GM04503 (cell line): ENCODE measurements at places on chromosomes 13 and 19.

DNA sequence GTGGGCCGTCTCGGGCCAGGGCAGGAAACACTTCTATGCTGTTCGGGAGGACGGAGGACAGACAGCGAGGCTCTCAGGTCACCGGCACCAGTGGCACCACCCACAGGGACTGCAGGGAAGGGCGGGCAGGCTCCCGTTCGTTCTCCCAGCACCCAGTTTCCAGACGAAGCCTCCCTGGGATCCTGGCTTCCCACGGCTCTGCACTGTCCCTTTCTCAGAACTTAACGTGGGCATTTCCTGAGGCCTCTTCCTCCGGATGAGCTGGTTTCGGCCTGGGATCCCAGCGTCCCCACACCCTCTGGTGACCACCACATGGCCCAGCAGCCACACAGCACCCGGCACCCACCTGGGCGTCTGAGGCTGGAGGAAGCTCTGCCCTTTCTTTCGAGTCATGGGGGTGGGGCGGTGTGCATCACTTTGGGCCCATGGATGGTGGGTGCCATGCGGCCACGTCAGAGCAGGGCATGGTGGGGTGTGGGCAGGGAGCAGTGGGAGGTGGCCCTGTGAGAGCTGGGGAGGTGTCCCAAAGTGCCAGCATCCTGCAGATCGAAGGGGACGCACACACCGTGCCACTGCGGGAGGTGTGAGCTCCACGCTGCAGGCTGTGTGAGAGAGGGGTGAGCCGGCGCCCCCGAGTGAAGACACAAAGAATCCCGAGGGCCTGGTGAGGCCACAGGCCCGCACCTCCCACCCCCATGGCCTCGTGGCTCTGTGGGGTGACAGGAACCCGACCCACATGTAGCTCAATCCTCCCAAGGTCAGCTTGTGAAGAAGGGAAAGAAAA lies 38.7 kb upstream of the GRTP1 start:
- DNase-seq = no peak

DNA sequence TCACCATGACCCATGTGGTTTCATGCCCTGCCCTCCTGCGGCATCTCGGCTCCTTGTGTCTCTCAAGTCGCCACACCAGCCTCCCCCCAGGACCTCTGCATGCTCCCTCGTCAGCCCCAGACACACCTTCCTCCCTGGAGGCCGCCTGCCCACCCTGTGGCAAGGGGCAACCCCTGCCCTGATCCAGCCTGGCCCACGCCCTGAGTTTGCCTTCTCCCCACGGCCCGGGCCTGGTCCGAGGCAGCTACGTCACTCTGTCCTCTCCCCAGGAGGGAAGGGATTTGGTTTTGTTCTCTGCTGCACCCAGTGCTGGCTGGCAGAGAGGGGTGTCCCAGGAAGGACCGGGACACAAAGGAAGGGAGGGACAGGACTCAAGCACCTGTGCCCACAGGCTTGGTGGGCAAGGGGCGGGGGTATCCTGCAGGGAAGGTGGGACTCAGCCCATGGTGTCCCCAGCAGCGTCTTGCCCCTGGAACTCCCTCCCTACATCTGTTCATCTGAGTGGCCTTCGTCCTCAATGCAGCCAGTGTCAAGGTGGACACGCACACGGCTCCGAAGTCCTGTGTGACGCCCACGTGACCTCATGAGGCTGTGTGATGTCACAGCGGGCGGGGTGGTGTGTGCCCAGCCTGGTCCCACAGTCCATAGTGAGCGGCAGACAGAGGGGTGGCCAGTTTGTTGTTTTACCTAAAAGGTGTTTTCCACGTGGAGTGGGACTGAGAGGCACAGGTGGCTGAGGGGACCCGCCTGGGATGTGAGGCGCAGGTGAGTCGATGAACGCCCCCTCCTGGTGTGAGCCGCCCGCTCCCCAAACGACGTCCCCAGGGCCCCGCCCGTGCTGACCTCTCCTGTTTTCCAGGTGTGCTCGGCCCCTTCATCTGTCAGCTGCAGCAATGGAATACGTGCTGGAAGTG lies at the start of gene TEX29:
TSS of gene TEX29 (plus strand) at position 645 of the 914 bp plus-strand sequence. CDS start at position 894, 249 bp downstream.
- DNase-seq = no peak

- no peak for DNase-seq
These were observed 7.3 kb downstream of the NWD1 start for GRCh38 chr19:16726916-16727315.

DNA sequence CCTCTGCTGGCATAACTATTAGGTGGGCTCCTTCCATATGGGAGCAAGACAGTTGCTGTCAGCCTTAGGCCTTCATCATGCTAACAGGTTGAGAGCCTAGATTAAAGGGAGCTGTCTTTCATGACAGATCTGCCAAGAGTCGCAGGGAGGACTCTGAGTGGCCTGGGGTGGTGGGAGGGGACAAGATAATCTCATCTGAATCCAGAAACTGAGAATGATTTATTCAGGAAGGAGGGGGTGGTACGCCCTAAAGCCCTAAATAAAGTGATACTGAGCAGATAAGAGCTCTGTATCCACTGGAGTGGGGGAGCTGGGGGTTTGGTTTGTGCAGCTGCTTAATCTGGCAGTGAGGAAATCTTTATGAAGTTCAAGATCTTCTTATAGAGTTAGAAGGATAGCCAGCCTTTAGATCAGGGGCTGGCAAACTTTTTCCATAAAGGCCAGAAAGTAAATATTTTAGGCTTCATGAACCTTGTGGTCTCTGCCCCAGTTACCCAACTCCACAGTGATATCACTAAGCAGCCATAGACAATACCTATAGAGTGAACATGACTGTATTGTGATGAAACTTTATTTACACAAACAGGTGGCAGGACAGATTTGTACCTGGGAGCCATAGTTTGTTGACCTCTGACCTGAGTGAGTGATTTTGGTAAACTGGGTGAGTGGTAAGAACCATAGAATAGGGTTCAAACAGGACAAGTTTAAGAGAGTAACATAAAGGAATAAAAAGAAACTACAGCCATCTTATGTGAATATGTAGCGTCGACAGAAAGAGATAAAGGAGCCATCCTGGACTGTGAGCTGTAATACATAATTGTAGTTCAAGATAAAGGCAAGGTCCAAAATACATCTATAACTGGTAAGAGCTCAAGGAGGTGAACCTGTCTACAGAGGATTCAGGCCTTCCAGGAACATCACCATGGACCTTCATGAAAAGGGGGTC lies 9.8 kb upstream of the STK24 start:
- DNase-seq = no peak

- no peak for DNase-seq
These were observed 11.6 kb upstream of the CEACAM3 start for GRCh38 chr19:41784743-41785142.

GRCh38 chr13:44273991-44274770 lies 99.4 kb upstream of the SERP2 start:
- DNase-seq = no peak

DNA sequence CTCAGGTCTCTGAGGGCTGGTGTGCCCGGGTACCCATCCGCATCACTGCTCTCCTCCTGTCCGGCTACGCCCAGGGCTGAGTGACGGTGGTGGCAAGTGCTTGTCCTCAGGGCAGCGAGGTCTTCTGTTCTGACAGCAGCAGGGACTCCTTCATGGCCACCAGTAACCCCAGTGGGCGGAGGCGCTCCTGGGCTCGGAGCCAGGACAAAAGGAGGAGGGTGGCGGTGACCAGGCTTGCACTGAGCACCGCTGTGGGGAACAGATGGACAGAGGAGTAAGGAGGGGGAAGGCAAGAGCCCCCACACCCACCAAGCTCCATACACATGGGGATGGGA lies 5.8 kb downstream of the CD320 start:
- no peak for DNase-seq

DNA sequence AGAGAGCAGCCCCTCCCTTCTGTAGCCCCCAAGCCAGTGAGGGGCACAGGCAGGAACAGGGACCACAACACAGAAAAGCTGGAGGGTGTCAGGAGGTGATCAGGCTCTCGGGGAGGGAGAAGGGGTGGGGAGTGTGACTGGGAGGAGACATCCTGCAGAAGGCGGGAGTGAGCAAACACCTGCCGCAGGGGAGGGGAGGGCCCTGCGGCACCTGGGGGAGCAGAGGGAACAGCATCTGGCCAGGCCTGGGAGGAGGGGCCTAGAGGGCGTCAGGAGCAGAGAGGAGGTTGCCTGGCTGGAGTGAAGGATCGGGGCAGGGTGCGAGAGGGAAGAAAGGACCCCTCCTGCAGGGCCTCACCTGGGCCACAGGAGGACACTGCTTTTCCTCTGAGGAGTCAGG lies 4.2 kb downstream of the KLK3 start:
- no peak for DNase-seq

GRCh38 chr13:102548811-102549210 lies 48.0 kb upstream of the TPP2 start:
- no peak for DNase-seq

GRCh38 chr19:49678985-49679770 lies 2.1 kb downstream of the PRMT1 start:
- DNase-seq = no peak

DNA sequence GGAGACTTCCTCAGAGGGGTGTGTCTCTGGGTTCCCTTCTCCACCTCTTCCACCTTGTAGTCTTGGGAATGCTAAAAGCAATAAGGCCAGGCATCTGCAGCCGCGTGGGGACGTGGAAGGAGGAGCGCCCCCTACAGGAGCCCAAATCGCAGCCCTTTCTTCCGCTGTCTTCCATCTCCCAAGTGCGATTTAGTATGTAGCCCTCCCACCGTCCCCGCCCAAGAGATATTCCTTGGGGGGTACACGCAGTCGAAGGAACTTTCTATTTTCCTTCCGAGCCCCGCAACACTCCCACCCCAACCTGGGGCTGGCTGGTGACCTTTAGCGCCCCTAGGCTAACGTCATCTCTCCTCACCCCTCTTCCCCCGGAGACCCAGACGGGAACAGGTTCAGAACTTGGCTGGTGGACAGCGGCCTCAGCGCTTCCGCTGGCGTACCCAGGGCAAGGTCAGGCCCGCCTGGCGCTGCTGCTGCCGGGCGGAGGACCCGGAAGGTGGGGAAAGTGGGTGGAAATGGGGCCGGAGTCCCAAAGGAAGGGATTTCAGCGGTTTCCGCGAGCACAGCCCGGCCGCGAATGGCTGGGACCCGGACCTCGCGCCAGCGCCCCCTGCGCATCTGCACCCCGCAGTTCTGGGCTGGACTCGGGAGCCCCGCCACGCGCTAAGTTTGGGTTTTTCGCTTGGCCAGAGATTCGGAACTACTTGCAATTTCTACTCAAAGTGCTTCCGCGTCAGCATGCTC lies 2.1 kb upstream of the PCDH8 start:
- no peak for DNase-seq

DNA sequence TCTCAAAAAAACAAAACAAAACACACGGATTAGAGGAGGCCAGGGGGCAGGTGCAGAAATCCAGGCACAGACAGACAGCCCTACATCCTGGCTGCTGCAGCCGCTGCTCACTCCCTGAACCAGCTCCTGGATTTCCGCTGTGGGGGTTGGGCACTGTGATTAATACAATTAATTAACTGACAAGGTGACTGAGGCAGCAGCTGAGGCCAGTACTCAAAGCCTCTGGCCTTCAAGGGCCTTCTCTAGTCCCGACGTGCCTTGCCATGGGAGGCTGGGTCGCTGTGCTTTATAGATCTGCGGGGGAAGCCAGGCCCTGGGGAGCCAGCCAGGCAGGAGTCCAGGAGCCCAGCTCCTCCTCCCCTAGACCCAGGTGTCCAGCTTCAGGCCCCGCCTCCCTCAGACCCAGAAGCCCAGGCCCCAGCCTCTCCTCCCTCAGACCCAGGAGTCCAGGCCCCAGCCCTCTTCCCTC lies 4.6 kb downstream of the NECTIN2 start:
- no peak for DNase-seq

DNA sequence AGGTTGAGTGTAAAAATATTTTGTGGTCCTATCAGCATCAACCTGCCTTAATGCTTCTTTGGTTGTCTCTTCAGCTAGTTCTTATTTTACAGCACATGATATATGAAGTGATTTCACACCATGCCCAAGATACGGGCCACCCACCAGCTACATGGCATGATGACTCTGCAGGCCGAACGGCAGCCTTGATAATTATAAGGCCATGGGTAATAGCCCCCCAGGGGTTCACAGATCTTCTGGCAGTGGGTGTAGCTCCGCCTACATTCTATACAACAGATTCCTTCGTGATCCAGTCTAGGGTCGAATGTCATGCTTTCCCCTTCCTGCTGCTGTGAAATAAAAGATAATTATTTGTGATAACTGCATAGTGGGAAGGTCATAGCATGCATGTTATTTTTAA lies 36.1 kb downstream of the CNMD start:
- DNase-seq = no peak

DNA sequence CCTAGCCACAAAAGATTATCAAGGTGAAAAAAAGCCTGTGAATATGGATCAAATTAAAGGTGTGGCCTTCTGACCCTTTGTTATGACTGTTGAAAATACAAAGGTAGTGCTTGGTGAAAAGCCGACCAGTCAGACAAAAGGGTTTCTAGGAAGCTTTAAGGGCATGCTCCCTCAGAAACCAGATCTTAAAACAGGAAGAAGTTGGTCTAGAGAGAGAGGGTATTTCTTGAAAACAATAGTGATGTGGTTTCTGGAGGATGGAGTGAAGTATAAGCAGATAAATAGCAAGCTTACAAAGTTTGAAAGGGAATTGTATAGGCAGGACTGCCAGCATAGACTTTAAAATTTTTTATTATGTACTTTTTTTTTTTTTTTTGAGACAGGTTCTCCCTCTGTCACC lies 5.0 kb upstream of the EID2 start:
- no peak for DNase-seq

- no peak for DNase-seq
These were observed 25.0 kb upstream of the PLEKHF1 start for GRCh38 chr19:29640231-29640630.

DNA sequence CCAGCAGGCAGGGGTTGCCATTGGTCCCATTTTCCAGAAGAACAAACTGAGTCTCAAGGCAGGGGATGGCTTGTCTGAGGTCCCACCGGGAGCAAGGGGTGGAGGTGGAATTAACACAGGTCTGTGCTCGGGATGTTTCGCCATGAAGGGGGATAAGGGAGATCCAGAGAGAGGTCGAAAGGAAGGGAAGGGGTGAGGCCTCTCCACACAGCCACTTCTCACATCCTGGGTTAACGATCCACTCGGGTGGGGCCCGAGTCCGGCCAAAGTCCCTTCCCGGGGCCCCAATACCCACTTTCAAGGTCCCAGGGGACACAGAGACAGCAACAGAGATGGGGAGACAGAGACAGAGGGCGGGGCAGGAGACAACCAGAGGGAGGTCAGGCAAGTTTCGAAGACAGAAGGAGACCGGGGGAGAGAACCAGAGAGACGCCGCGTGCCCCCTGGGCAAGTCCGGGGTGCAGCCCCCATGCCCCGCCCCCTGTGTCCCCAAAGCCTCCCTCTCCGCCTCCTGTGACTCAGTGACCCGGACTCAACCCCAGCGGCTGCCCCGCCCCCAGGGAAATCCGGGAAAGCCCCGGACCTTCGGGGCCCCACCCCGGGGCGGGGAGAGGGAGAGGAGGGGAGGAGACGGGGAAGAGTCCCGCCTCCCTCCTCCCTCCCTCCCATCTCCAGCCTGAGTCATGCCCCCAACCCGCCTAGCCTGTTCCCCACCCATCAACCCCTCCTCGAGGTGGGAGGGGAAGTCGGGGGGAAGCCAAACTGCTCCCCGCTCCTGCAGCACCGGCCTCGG lies 1.4 kb upstream of the BCL3 start:
- DNase-seq = peak; percentile 82

- DNase-seq = no peak
These were observed 38.4 kb downstream of the BRD4 start for GRCh38 chr19:15293781-15294491.

GRCh38 chr13:25165663-25166062 lies 6.4 kb downstream of the AMER2 start:
- DNase-seq = no peak

- DNase-seq = no peak
These were observed 219.4 kb downstream of the NHLRC3 start for GRCh38 chr13:39257642-39258041.

- no peak for DNase-seq
These were observed 8.4 kb downstream of the ATP13A1 start for GRCh38 chr19:19655051-19655594.

- DNase-seq = no peak
These were observed 3.2 kb upstream of the ADAT3 start for GRCh38 chr19:1901940-1902404.
